ENCODE measurements at places on chromosomes 13 and 19.
A peak's percentile ranks its signal among the peaks of the same experiment; 100 is the strongest.

GRCh38 chr19:41449079-41449864 is 6.3 kb downstream of the ERICH4 start:
- DNase-seq, result peak; percentile 48

- no peak for DNase-seq
Measured at GRCh38 chr13:95677564-95678266, 776 bp downstream of the DNAJC3 start.

GRCh38 chr13:69389899-69390298 is 717.7 kb upstream of the ATXN8OS start:
- no peak for DNase-seq

DNA sequence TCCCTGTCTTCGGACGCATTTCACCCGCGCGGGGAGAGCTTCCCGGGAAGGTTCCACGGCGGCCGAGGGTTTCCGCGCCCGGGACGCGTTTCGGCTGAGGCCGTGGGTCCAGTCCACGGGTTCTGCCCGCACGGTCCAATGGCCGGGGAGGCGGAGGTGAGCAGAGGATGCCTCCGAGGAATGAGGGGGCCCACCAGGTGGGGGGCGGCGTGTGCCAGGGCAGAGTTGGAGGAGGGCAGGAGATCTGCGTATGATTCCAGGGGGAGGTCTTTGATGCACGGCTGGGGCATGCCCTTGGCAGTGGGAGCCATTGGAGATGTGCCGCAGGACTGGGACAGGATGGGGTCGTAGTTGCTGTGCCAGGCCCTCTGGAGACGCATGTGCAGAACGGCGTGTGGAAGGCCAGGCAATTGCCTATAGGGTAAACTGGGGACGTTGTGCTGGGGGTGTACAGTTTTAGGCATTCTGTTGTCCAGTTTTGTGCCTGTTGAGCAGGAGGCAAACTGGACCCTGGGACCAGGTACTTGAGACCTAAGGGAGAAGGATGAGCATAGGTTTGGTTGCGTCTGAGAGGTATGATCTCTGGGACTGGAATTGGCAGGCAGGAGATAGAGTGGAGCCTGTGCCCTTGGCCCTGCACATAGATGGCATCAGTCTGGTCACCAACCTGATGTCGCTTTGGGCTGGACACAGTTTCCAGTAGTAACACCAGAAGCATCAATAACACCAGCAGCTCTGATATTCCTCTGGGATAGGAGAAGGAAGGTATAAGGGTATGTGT is 751 bp downstream of the ZNF584 start:
- DNase-seq, result no peak

GRCh38 chr19:50759886-50760285 is 10.4 kb upstream of the GPR32 start:
- no peak for DNase-seq

GRCh38 chr13:60617991-60618733 is 221.1 kb downstream of the TDRD3 start:
- no peak for DNase-seq

- no peak for DNase-seq
Measured at GRCh38 chr19:34186205-34186604, 13.9 kb downstream of the LSM14A start.

Data from NCI-H774 (cell line).